SW480 (cell line): ENCODE measurements at places on chromosomes 5 and 9.

DNA sequence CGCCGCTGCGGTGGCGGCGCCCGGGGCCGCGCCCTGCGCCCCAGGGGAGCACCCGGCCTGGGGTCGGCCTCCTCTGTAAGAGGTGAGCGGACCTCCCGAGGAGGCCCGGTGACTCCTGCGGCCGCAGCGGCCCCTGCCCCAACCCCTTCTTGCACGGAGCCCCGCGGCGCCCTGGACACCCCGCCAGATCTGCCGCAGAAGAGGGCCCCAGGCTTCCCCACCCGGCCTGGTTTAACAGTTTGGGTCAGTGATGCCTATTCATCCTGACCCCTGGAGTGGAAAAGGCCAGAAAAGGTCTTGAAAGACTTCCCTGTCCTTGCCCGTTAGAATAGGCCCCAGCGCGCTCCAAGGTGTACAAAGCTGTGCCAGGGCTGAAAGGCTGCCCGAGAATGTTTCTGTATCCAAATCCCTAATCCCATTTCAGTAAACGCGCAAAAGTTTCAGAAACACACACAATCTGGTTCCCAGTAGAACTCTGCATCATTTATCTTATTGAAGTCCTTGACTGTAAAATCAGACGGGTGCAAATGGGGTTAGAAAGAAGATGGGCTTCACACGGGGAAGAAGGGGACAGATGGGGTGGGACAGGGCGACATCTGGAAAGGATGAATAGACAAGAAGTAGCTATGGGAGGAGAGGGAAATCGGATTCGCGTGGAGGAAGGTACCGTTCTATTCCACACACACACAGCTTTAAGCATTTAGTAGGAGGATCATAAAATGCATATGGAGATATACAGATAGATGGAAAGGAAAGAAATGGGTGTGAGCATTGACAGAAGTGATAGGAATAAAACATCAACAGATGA lies 1.1 kb upstream of the SSBP2 start:
- DNase-seq: no peak

DNA sequence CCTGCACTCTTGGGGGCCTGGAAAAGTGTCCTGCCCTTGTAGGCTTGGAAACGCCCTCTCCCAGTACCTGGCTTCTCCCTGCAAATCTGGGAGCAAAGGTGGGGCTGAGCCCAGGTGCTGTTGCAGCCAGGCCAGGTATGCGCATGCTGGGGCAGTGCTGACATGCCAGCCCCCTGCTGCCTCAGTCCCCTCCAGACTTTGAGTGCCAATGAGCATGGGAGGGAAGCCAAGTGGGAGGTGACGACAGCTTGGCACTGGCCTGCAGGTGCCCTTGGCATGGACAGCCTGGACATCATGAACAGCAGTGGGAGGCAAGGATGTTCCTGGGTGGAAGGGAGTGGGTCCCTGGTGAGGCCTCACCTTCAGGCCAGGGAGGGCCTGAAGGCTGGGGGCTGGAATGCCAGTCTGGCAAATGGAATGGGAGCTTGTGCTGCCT lies 1494.4 kb upstream of the NUDT12 start:
- DNase-seq: no peak

- no peak for DNase-seq
Observed at GRCh38 chr5:116088062-116088461, 3.2 kb downstream of the COMMD10 start.

GRCh38 chr5:89216606-89217005 lies 333.6 kb upstream of the MEF2C start:
- DNase-seq: no peak

DNA sequence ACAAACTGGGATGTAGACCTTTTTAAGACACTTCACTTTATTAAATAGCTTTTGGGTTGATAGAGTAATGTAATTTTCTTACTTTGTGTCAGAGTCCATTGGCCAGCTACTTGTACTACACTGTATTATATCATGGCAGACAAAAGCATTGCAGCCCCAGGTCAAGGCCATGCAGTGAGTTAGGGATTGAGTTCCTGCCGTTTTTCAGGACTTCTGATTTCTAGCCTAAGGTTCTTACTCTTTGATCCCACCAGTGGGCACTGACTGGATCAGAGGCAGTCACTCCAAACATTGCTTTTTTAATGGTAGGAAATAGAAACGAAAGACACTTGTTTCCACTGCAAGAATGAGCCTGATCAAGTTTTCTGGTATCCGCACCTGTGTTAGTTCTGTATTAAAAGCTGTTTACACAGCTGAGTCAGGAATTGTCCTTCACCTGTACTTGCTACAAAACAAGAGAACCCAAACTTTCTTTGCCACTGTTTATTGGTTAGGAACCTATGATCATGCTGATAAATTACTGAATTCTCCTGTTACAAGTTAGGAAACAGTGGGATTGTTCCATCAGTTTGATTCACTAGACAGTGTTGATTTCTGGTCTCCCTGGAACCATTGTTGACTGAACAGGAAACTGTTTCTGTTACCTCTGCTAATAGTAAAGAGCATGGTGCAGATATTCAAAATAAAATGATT lies 22.1 kb downstream of the LRRC70 start:
- no peak for DNase-seq

DNA sequence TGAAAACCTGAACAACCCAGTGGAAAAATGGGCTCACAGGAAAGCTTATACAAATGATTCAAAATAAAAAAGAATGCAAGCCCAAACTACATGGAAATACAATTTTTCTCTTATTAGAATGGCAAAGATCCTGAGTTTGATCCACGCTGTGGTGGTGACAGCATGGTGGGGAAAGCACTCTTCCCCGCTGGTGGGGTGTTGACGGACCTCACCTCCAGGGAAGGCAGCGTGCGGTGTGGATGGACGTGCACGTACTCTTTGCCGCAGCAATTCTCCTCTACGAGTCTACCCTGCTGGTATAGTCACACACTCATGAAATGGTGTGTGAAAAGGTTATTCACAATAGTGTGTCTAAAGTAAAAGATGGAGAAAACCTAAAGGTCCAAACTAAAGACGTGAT lies 5.9 kb upstream of the ZFP62 start:
- no peak for DNase-seq

DNA sequence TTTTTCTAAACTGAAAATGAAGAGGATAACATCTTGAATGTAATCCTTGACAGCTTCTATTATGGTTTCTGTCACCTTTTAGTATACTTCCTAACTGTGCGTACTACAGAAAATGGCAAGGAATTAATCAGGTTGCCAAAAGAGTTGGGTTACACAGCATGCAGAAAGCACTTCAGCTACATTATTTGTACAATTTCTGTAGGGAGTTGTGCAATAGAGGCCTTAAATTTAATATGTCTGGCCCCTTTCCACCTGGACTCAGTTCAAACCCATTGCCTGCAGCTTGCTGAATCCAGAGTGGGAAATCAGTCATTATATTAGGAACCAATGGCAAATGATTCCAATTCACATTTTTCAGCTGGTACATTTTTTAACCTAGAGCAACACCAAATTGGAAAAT lies 549.7 kb downstream of the CSNK1G3 start:
- DNase-seq: no peak

- DNase-seq: peak; percentile 40
Observed at GRCh38 chr5:123155446-123155960, 66.5 kb downstream of the PRDM6 start.

- DNase-seq: no peak
Observed at GRCh38 chr5:79448336-79448735, 65.6 kb downstream of the HOMER1 start.

GRCh38 chr5:120086081-120086480 lies 378.0 kb upstream of the PRR16 start:
- no peak for DNase-seq

GRCh38 chr5:31993165-31993961 lies 180.8 kb downstream of the GOLPH3 start:
- DNase-seq: no peak

- no peak for DNase-seq
Observed at GRCh38 chr9:29999645-30000044, 2384.8 kb upstream of the ACO1 start.

GRCh38 chr5:926417-927171 lies 33.9 kb downstream of the TRIP13 start:
- no peak for DNase-seq

DNA sequence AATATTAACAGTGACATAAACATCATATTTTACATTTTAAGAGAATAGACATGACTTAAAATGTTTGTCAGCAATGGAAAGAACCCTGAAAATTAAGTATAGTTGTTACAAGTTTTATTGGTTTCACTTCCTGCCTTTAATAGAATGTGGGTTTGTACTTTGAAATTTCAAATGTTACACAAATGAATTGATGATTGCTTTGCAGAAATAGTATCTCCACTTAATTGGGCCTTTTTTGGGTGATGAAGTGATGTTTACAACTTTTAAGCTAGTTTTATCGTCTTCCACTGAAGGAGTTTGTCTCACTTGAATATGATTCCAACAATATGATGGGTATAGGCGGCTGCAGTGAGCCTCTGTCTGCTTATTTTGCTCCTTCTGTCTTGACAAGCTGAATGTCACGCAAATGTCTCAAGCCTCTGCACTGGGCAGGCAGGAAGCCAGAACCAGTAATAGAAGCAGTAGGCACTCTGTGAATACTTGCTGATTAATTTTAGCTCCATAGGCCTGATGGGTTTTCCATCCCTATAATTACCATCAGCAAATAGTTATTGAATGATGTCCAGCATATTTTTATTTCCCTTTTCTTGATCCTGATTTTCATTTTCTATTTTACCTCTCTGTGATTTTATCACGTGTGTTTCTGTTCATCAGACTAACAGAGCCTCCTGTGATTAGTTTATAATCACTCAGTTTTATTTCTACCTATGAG lies 10.6 kb upstream of the NR3C1 start:
- DNase-seq: no peak

- DNase-seq: no peak
Observed at GRCh38 chr9:73906671-73907070, 590.5 kb upstream of the RORB start.

GRCh38 chr5:151601391-151601790 lies 10.3 kb upstream of the FAT2 start:
- no peak for DNase-seq

- no peak for DNase-seq
Observed at GRCh38 chr5:163544836-163545235, 39.4 kb downstream of the MAT2B start.

GRCh38 chr5:71633255-71634155 lies 46.4 kb downstream of the MCCC2 start:
- no peak for DNase-seq

- no peak for DNase-seq
Observed at GRCh38 chr9:2332663-2333062, 288.9 kb upstream of the VLDLR start.

GRCh38 chr9:135608294-135608998 lies 30.9 kb downstream of the GLT6D1 start:
- DNase-seq: no peak

GRCh38 chr9:22809371-22809770 lies 362.7 kb downstream of the DMRTA1 start:
- DNase-seq: no peak

DNA sequence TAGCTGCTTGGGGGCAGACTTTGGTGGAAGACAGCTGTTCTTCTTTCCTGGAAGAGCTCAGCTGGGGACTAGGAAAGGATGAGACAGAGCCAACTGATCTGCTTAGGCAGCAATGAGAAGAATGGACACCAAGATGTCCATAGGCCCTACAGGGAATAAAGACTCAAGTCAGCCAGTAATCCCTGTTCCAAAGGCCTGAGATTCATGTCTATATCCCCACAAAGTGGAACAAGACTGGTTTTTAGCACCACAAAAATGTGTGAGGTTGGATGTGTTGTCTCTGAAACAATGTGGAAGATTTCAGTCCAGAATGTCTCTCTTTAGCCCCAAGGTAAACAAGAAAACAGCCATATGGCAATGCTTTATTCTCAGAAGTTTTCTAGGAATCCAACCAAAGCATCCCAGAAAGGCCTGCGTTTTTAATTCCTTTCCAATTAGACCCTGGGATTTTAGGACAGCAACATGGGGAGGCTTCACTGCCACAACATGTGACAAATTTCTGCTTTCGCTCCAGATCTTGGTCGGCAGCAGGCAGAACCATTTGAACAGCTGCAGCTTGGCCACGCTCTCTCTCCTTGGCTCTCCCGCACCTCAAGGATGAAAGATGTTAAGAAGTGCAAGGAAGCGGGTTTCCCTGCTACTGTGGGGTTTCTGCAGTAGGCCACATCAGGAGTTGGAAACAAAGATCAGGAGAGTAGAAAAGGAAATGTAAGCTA lies 245.1 kb downstream of the FSTL4 start:
- DNase-seq: no peak

DNA sequence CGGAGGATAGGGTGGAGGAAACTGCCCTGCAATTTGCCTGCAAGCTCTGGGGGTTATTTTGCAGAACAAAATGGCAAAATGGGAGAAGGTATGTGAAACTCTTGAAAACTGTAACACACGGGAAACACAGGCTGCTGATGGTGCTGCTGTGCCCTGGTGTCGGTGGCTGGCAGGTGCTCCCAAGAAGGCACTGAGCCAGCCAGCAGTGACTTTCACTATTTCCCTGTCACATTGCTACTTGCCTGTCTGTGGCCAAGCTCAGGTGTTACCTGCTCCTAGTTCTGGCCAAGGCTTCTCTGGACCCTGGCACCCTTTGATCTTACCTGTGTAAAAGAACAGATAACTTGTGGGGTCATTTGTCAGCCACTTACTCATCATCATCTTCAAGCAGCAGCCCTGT lies 102.2 kb downstream of the CMYA5 start:
- no peak for DNase-seq

- DNase-seq: no peak
Observed at GRCh38 chr9:105129731-105130130, 114.7 kb upstream of the SLC44A1 start.

- no peak for DNase-seq
Observed at GRCh38 chr9:108389056-108389455, 466.7 kb downstream of the ACTL7B start.

DNA sequence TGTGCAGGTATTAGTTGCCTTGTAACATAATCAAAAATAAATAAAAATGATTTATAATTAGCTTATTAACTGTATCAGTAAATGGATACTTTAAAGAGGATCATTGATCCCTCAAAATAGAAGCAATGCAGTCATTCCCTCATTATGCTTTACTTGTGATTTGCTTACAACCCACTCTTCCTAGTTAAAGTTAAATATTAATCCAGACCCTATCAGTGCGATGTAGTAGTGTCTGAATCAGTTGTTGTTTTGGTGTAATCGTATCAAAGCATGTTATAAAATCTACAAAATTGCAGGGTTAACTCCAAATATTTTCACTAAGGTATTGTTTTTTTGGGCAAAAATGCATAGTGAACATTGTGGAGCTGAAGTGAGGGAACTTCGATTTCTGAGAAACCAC lies 17.6 kb downstream of the TENT4A start:
- no peak for DNase-seq

- DNase-seq: no peak
Observed at GRCh38 chr5:161002571-161003074, 150.6 kb upstream of the ATP10B start.

DNA sequence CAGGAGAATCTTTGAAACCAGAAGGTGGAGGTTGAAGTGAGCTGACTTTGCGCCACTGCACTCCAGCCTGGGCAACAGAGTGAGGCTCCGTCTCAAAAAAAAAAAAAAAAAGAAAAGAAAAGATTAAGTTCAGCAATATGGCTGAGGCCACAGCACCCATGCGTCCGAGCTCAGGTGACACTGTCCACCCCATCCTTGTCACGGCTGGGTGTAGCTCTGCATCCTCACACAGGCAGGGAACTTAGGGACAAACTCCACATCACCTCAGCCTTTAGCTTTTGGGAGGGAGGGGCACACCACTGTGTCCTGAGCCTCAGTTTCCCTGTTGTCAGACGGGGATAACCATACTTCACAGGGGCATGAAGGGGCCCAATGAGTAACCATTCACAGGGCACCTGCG lies 15.5 kb downstream of the FGD3 start:
- DNase-seq: no peak

- DNase-seq: no peak
Observed at GRCh38 chr9:88816141-88816540, 175.1 kb upstream of the S1PR3 start.

GRCh38 chr5:126481243-126481642 lies 58.0 kb downstream of the GRAMD2B start:
- DNase-seq: no peak

- DNase-seq: no peak
Observed at GRCh38 chr5:15763754-15764153, 263.8 kb downstream of the FBXL7 start.
